ENCODE measurements at places on chromosomes 7 and 10.

DNA sequence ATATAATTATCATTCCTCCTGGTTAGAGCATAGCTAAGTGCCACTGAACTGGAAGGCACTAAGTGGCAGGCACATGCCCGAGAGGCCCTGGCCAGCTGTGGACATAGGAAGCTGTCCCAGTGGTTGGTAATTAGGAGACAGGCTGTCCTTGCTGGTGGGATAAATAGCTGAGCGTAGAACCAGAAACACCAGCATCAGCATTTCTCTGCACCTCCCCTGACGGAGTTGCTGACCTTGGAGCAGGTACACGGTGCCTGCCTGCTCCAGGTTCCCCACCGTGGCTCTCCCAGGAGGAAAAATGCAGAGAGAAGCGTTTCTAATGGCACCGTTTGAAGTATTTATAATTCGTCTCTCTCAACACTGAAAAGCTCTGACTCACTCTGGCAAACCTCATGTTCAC is 5.6 kb upstream of the ABLIM1 start:
- no peak for DNase-seq

GRCh38 chr7:116616555-116617059 is 55.4 kb upstream of the MET start:
- no peak for DNase-seq

GRCh38 chr10:21340331-21340730 is 185.2 kb downstream of the SKIDA1 start:
- no peak for DNase-seq

DNA sequence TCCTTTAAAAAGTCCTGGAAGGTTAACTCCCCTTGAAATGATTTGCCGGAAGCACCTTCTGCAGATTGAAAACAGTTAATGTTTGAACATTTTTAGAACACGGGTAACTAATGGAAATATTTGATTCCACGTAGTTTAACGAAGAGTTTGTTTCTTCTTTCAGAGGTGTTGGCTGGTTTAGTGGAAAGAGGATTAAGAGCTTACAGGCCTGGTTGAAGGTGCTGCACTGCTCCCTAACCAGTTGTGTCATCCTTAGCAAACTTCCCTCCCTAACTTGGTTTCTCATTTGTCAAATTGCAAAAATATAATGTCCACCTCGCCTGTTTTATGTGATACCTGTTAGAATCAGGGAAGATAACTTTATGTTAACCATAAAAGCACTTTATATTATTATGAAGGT is 243.0 kb upstream of the FZD8 start:
- no peak for DNase-seq

DNA sequence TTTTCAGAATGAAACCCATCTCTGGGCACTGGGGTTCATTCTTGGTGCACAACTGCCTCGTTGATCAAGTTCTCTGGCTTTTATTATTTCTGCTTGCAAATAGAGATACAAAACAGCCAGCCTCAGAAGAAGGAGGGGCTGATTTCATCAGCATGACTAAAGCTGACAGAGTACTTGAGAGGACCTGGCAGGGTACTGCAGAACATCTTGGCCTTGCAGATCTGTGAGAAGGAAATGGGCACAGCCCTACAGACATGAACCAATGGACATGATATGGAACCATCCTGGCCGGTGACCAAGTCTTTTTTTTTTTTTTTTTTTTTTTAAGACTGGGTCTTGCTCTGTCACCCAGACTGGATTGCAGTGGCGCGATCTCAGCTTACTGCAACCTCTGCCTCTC is 240.6 kb downstream of the VTI1A start:
- DNase-seq, result no peak

GRCh38 chr10:21002091-21002878 is 105.2 kb upstream of the NEBL start:
- DNase-seq, result no peak

- DNase-seq, result no peak
Observed at GRCh38 chr7:97503367-97504094, 228.4 kb upstream of the TAC1 start.

- DNase-seq, result no peak
Observed at GRCh38 chr7:107045980-107046379, 1.5 kb downstream of the PRKAR2B start.

DNA sequence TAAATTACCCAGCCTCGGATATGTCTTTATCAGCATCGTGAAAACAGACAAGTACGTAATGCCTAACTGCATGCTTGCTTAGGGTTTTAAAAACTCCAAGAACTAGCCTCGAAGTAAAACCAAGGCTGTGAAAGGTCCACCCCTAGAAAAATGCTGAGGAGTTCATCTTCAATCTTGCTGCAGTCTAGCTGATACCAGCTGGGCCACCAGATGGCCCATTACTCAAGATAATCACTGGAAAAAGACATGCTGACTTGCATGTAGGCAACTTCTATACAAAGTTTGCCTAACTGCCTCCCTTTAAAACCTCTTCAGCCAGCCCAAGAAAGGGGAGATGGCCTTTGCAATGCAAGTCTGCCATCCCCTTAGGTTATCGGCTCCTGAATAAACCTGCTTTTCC is 614.1 kb downstream of the GALNT17 start:
- no peak for DNase-seq

DNA sequence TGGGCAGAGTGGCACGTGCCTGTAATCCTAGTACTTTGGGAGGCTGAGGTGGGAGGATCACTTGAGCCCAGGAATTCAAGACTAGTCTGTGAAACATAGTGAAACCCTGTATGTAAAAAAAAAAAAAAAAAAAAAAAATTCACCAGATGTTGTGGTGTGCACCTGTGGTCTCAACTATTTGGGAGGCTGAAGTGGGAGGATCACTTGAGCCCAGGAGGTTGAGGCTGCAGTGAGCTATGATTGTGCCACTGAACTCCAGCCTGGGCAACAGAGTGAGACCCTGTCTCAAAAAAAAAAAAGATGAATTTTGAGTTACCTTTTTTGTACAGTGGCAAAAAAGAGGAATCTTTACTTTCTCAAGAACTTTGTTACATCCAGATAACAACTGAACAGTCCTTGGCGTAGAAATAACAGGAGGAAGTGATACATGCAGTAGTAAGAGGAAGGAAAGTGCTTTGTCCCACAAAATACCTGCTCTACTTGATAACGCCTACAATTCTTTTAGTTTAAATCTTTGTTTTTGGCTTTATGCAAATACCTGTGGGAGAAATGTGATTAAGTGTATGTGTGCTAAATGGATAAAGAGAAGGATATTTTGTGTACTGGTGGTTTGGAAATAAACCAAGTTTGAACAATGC is 29.3 kb downstream of the SPAG6 start:
- no peak for DNase-seq

DNA sequence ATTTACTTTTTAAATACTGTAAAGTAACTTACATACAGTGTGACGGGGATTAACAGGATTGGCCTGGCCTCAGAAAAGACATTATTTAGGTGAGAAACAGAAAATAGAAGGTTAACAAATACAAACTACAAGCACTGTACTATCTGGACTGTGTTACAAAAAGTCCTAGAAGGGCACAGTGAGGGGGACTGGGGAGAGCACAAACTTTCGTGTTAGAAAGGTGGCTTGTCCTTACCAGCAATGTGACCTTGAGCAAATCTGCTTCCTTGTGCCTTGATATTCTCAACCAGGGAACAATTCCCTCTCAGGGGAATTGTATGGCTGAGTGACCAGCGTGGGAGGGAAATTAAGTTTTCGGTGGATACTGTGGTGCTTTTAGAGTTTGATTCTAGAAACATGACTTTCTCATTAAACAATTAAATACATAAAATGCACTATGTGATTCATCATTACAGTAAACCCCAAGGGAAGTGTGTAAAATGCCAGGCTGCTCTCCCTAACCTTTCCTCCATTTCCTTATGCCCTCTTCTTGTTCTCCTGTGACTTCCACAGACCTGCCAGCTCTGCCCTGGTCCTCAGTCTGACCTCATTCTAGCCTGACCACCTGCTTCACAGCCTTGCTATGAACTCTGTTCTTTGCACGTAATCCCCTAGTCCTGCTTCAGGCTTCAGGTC is 57.7 kb downstream of the OSBPL3 start:
- DNase-seq, result no peak

GRCh38 chr7:42156291-42156865 is 80.6 kb downstream of the GLI3 start:
- no peak for DNase-seq

GRCh38 chr7:98346515-98347069 is 54.3 kb downstream of the BAIAP2L1 start:
- DNase-seq, result no peak

DNA sequence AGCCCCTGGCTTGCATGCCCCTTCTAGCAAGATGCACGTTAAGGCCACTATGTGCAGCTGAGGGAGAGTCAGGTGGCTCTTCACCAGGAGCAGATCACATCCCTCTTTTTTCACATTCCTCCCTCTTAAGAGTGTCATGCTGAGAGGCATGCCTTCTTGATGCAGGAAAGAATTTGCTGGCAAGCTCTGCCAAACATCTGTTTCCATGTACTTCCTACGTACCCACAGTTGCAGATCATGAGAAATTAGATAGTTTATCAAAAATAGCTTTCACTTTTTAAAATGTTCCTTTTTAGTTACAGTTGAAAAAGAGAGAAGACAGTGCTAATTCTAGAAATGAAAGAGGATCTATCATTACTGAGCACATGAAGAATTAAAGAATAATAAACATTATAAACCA is 79.7 kb upstream of the ZNF722 start:
- DNase-seq, result no peak

- no peak for DNase-seq
Observed at GRCh38 chr10:77578583-77579227, 58.9 kb downstream of the KCNMA1 start.

DNA sequence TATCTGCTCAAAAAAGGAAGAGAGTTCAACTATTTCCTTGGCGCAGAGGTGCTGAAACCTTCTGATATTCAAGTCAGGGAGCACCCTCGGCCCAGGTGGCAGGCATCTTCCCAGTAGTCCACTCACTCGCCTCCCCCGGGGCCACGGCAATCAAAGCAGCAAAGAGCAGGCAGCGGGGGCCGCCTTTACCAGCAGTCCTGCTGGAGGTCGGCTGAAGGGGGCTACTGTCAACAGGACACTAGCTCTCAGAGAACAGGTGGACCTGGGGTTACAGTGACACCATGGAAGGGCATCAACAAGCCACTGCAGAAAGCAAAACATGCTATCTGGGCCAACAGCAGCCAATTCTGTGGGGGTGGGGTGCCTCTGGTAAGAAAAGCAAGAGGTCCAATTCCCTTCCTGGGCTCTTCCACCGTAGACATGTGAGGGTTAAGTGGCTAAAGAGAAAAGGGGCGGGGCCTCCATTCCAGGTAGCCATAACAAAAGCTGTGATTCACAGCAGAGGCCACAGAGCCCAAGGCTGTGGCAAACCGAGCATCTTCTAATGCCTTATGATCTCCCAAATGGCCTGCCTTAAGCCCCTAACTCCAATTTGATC is 9.4 kb downstream of the FZD9 start:
- DNase-seq, result no peak

- no peak for DNase-seq
Observed at GRCh38 chr10:27792216-27792615, 46.6 kb upstream of the MKX start.

GRCh38 chr10:122349758-122350369 is 24.6 kb upstream of the PLEKHA1 start:
- no peak for DNase-seq

Data from GM12864 (cell line).